ENCODE measurements at places on chromosomes 7 and 10. TPM values are rescaled to one million over a fixed set of nuclear protein-coding genes. Genes with fewer than 3 reads are reported as not detected.

The SGCE gene
- total RNA-seq = 112 TPM

The CPXM2 gene
- 9.5 TPM for total RNA-seq

The AKR1D1 gene
- total RNA-seq = 0.06 TPM

The ORC5 gene
- 22.8 TPM for total RNA-seq

The FEZF1 gene
- not detected for total RNA-seq

The PNLIPRP2 gene
- total RNA-seq = not detected

The PRLHR gene
- total RNA-seq = not detected

The HOXA10 gene
- total RNA-seq = 98.8 TPM

The OPALIN gene
- not detected for total RNA-seq

The ATG9B gene
- total RNA-seq = 0.70 TPM

The PDGFA gene
- total RNA-seq = 86.6 TPM

The PROSER2 gene
- total RNA-seq = 12.4 TPM

The CLEC2L gene
- 0.70 TPM for total RNA-seq

All from metanephros (tissue), 2 donors.